ENCODE measurements at places on chromosomes 3 and 15.
A peak's percentile ranks its signal among the peaks of the same experiment; 100 is the strongest.

DNA sequence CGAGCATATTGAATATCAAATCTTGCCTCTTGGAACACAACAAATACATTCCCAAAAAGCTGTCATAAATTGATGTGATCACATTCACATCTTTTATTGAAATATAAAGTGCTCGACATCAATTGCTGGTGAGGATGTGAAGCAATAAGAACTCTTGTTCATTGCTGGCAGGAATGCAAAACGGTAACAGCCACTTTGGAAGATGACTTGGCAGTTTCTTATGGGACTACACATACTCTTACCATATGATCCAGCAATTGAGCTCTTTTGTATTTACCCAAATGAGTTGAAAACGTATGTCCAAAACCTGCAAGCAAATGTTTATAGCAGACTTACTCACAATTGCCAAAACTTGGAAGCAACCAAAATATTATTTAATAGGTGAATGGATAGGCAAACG, 234.9 kb downstream of the CACNA2D3 start:
- no peak for DNase-seq

DNA sequence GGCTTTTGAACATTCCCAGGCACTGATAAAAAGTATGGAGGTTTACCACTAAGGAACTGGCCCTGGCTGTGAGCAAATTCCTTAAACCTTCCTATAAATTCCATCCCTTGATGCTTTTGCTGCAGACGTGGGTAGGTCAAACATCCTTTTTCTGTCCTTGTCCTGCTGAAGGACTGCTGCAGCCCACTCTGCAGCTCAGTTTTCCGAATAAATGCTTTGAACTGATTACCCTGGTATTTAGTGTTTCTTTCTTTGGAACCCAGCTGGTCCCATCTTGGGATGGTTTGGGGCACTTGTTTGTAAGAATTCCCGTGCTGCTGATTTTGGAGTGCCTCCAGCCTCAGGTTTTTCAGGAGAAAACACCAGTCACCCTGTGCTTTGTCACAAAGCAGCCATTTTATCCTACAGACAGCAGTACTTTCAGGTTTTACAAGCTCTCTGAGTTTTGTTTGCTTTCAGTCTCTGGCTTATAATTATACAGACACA, 815.9 kb downstream of the VGLL3 start:
- DNase-seq: no peak

- DNase-seq: no peak
These were observed 290.0 kb upstream of the PLSCR5 start for GRCh38 chr3:146895026-146895749.

DNA sequence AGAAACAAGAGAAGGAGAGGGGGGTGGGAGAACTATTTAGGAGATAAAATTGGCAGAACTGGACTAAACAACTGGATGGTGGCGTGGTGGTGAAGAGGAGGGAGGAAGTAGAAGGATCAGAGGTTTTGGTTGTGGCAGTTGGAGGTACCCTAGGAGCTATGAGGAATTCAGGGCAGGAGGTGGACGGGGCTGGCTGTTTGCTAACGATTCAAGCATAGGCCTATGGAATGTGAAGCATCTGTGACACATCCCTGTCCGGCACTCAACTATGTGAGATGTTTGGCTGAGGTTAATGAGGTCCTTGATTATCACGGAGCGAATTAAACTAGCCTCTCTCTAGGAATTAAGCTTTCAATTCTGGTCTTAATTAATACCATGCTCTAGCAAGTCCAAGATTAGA, 13.5 kb downstream of the TARS3 start:
- DNase-seq: no peak

DNA sequence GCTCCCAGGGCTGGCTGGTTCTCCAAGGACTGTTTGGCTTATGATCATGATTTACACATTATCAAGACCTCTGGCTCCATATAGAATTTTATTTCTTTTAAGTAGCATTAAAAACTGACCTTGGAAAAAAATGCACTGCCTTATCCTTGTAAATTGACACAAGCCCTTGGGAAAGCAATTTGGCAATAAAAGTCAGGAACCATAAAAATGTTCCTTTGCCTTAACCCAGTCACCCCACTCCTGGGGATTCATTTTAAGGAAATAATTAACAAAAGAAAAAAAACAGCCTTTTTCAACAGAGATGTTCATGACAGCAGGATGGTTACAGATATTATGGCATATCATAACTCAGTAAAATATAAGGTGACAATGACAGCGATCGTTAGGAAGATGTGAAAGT, 51.6 kb upstream of the NR2E3 start:
- no peak for DNase-seq

DNA sequence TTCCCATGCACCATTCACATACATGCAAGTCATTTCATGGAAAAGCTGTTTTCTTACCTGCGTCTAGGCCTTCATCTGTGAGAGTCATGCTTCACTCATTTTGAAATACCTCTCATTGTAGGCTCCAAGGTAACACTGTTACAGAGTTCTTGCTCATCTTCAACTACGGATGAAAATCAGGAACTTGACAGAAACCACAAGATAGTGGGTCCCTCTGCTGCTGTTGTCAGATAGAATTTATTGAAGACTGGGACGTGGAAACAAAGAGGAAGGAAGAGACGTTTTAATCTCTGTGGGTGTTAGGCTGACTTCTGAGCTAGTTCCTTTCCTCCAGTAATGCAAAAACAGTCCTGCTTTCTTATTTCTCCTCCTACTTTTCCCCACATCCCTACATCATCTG, at the start of gene P2RY14:
Gene P2RY14, minus strand, starts transcription at position 313 of the 400 bp plus-strand sequence. CDS start 64,226 bp downstream, outside the sequence.
- DNase-seq: no peak

DNA sequence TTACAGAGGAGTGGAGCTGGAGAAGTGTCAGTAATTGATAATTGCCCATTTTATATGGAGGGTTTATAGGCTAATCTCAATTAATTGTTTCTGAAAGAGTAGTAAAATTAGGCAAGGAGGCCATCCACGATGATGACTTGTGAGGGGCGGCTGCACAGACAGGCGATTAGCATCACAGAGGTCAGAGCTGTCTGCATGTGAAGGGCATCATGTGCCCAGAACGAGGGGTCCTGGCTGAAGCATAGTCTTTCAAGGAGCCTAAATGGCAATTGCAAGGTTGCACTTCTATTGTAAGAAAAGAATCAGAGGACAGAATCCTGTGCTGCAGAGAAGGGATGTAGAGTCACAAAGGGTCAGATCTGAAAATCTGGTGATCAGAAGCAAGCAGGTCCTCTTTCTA, 196.6 kb downstream of the EBLN2 start:
- no peak for DNase-seq

GRCh38 chr3:13595485-13595884, 46.6 kb downstream of the FBLN2 start:
- no peak for DNase-seq

GRCh38 chr15:38612159-38612863, 47.7 kb upstream of the RASGRP1 start:
- DNase-seq: peak; percentile 79

- DNase-seq: no peak
These were observed 419 bp downstream of the HYKK start for GRCh38 chr15:78507831-78508160.

- no peak for DNase-seq
These were observed 13.9 kb upstream of the GPR171 start for GRCh38 chr3:151216641-151217607.

GRCh38 chr3:8635631-8636030, 9.0 kb downstream of the SSUH2 start:
- DNase-seq: no peak

GRCh38 chr3:94775746-94776145, 712.9 kb downstream of the NSUN3 start:
- no peak for DNase-seq

- DNase-seq: no peak
These were observed 52.6 kb downstream of the NSUN3 start for GRCh38 chr3:94115482-94115881.

- no peak for DNase-seq
These were observed 2.1 kb upstream of the GLCE start for GRCh38 chr15:69158201-69158842.

- DNase-seq: no peak
These were observed 59.8 kb downstream of the CHCHD4 start for GRCh38 chr3:14064910-14065309.

DNA sequence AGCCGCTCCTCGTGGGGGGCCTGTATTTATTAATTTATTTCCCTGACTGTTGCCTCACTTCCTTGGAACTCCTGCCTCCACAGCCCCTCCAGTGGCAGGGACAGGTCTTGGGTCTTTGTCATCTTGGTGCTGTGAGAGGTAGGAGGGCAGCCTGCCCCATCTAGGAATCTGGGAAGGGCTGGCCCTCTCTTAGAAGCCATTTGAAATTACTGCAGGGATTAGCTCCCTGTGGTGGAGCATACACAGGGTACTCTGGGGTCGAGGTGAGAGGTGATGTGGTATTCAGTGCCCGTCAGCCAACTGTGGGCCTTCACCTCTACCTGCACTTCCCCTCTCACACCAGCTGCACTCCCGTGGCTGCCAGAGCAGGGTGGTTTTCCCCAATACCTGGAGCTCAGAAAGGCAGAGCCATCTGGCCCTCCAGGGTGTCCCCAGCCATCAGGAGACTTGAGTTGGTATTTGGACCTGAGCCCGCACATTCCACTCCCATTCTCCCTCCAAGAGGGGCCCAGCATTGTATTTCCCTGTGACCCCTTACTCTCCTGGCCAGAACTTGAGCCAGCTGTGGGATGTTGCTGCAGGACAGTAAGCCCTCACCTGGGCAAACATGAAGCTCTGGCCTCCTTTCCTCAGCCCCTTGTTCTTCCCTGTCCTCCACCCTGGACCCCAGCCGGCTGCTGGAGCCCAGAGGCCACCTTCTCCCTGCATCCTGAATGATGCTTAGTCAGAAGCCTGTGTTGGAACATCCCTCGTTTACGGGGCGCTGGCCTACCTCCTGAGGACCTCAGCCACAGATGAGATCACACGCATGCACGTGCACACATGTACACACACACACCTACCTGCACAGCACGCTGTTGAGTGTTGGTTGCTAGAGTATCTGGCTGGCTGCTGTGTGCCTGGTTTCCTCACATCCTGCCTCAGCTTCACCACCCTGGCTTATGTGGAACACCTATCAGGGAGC, 2.0 kb upstream of the JMJD7 start:
- no peak for DNase-seq

- peak; percentile 46 for DNase-seq
These were observed 4.1 kb downstream of the RASGRP1 start for GRCh38 chr15:38560456-38560926.

- peak; percentile 84 for DNase-seq
These were observed at the start of gene CAMK1 for GRCh38 chr3:9769426-9770275. CAMK1 (minus strand) TSS chr3:9769947; CDS start chr3:9767749, 2,198 bp downstream.

DNA sequence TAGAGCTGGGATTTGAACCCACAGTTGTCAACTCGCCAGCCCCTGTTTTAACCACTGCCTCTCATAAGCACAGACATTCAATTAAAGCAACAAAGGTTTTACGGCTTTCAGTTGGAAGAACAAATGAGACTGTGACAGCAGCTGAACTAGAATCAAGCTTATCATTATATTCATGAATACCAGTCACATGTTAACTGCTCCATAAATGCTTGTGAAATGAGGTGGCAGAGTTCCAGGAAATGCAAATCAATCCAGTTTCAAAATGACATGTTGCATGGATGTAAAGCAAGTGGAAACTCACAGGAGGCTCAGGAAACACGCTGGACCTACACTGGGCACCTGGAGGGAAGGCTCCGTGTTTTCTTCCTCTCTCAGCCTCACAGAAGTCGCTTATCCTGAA, 3.9 kb downstream of the GP5 start:
- DNase-seq: no peak

GRCh38 chr3:30688776-30689641, 82.6 kb downstream of the TGFBR2 start:
- DNase-seq: no peak

GRCh38 chr3:30586096-30586805, 20.1 kb upstream of the TGFBR2 start:
- DNase-seq: no peak

DNA sequence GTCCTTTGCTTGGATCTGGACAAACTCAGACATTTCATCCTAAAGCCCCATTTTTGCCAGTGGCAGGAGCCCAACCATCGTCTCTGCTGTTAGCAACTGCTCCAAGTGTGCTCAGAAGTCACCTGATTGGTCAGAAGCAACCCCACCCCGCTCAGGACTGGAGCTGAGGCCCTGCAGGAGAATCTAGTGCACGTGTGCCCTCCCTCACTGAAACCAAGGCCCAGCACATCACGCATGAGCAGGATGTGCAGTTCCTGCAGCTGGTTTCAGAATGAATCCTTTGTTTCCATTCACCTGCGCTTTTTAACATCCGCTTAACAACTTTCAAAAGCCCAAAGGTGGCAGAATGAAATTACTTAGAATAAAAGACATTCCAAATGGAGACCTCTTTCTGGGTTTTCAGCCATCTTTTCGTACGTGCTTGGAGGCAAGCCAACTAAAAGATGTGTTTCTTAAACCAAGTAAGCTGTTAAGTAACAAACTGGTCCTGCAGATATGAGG, 81.2 kb downstream of the SRGAP3 start:
- peak; percentile 82 for DNase-seq

DNA sequence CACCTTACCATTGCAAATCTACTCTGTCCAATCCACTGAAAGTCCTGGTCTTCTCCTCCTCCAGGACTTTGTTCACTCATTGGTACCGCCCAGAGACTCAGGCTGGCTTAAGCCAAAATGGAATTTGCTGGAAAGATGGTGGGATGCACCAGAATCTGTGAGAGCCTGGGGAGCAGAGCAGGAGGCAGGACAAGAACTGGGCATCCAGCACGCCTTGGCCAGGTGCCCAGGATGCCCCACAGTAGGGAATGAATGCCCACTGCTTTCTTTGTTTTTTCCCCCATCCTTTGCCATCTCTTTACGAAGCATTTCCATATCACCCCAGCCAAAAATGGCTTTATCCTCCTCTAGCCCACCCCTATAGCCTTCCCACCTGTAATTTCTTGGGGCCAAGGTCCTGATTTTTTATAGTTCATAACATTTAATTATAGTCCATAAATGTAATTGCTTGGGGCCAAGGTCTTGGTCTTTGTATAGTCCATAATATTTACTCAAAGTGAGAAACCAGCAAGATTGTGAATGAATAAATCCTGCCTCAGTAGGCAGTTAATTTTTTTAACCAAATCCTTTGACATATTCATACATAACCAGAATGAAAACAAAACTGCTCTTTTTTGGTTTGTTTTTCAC, 23.3 kb upstream of the IREB2 start:
- no peak for DNase-seq

DNA sequence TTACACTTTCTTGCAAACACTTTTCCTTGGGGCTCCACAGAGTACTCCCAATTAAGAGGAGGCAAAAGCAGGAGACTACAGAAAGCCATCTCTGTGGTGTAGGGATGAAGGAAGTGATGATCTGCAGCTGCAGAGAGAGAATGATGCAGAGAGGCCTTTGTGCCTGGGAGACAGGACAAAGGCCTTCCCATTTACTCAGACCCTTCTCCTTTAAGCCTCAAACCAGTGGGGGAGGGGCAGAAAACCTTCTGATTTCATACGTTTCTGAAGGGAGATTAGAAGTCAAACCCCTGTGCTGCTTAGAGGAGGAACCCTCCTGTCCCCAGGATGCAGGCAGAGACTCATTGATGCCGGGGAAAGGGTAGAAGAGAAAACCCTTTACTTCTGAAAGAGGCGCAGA, 130.8 kb downstream of the NEO1 start:
- no peak for DNase-seq

All from stimulated activated CD4-positive, alpha-beta T cell treated with anti-CD3 and anti-CD28 coated beads, Interleukin-15, amount 100 ng/mL, for 24 hours (primary cell).